ENCODE measurements at places on chromosomes 5 and 9.
A peak's percentile ranks its signal among the peaks of the same experiment; 100 is the strongest.

- no peak for DNase-seq
Measured at GRCh38 chr5:168530621-168531150, 1.6 kb downstream of the FBLL1 start.

- DNase-seq: no peak
Measured at GRCh38 chr9:28264368-28264767, 691.1 kb upstream of the C9orf72 start.

- no peak for DNase-seq
Measured at GRCh38 chr5:29380029-29380428, 1813.5 kb upstream of the CDH6 start.

DNA sequence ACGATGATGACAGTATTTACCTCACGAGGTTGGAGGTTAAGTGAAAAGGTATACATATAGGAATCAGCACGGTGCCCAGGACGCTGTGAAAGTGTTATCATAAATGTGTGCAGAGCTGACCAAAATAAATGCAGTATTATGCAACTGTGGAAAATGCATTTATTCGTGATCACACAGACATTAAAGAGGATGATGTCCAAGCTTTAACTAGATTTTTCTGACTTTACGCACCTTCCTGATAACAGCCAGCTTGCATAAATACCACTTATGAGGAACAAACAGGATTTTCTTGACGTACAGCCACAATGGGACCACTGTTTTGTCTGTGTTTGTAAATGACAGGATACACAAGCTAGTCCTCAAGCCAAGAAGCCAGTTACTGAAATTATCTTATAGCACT, 71.4 kb upstream of the ATP10B start:
- DNase-seq: no peak

DNA sequence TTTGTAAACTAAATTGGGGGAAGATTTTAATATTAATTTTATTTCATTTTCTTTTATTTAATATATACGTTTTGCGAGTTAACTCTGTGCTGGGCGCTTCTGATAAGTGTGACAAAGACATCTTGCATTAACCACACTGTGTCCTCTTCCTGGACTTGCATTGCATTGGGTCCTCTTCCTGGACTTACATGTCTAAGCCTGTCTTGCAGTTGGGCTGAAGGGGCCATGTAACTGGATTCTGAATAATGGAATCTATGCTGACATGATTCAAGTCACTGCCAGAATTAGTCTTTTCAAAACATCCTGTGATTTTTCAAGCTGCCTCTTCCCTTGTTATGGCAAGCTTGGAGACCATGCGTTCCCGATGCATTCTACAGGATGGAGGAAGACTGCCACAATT, 122.6 kb downstream of the TRIM32 start:
- DNase-seq: no peak

DNA sequence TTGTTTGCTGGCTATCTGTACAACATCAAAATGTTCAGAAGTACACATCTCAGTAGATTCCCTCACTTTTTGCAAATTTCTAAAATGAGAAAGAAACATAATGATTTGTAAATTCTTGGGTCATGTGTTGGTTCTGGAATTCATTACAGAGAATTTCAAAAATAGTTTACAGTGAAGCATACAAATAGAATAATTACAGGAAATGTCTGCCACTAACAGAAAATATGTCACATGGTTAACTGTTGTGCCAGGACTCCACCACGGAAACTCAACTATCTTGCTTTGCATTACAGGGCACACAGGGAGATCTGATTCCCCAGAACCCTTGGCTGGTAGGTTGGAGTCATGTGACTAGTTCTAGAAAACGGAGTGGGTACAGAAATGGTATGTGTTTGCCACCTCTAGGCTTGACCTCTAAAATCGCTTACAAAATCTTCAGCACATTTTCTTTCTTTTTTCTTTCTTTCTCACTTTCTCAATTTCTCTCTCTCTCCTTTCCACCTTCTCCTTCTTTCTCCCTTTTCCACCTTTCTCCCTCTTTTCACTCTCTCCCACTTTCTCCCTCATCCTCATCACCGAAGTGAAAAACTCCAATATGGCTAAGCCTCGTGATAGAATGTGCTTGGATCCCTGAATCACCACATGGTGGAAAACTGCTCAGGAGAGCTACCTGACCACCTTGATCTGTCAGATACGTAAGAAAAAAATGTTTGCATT, 32.4 kb downstream of the RASEF start:
- no peak for DNase-seq

- no peak for DNase-seq
Measured at GRCh38 chr5:31047621-31048020, 145.9 kb upstream of the CDH6 start.

DNA sequence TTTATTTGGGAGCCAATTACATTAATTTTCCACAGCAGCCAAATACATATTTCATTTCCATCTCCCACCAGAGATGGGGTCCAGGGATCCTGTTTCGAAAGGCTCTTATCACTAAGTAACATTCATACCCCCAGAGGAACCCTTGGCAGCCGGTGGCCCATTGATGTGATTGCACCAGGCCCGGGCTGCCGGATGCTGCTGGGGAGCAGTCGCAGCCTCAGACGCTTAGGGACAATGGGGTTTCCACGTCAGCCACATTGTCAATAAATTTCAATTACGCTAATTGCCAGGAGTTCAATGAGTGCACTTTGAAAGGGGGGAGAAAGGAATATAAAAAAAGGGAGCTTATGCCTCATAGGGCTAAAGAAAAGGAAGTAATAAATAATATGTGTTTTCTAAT, 478.8 kb upstream of the ADAMTS16 start:
- DNase-seq: no peak

- no peak for DNase-seq
Measured at GRCh38 chr9:72997387-72997995, 44.6 kb upstream of the ALDH1A1 start.

GRCh38 chr5:8864053-8864452, 681.8 kb downstream of the SEMA5A start:
- DNase-seq: no peak

GRCh38 chr5:123176938-123177275, 87.9 kb downstream of the PRDM6 start:
- no peak for DNase-seq

DNA sequence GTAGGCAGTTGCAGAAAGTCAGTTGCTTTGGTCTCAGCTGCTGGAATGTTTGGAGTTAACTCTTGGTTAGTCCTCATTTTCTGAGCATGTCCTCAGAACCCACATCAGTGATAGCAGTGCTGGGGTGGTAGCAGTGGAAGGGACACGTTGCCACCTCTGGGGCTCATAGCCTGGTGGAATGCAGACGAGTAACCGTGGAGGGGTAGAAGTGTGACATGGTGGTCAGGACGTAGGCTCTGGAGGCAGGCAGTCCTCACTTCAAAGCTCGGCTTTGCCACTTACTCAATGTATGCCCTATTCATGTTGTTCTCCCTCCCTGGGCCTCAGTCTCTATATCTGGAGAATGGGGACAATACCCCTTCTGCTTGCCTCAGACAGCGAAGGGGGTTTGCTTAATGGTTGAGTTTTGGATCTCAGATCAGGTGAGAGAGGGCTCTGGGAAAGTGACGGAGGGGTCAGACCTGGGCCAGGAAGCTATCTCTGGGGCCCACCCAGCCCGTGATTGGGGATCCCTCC, 62.8 kb downstream of the RGS3 start:
- no peak for DNase-seq

GRCh38 chr9:133360400-133361393, 4.3 kb downstream of the SURF2 start:
- no peak for DNase-seq

DNA sequence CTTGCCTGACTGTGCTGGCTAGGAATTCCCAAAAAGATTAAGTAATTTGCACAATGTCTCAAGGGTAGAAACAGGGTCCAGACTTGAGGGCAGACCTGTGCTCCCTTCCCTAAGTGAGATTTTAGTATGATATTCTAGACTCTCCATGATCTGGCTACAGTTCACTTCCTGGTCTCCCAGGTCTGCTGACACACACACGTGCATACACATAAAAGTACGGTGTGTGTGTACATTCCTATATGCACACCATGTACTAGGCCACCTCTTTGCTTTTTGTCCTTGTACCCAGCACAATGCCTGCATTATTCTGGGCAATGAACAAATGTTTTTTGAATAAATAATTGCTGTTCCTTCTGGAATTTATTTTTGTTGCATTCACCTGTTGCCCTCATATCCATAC, 83.7 kb downstream of the SH3RF2 start:
- DNase-seq: no peak

DNA sequence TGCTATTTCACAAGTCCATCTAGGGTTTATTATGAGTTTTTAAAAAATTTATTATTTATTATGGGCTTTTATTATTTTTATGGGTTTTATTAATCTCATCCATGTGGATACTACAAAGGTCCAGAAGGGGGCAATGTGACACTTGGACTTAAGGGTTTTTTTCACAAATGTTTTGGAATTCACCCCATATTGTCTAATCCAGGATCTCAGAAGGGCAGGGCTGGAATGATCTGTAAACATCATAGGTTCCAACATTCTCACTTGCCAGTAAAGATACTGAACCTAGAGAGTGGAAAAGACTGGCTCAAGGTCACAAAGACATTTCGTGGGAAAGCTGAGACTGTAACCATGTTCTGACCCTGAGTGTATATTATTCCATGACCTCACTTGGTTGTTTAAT, 35.6 kb downstream of the NIM1K start:
- no peak for DNase-seq

DNA sequence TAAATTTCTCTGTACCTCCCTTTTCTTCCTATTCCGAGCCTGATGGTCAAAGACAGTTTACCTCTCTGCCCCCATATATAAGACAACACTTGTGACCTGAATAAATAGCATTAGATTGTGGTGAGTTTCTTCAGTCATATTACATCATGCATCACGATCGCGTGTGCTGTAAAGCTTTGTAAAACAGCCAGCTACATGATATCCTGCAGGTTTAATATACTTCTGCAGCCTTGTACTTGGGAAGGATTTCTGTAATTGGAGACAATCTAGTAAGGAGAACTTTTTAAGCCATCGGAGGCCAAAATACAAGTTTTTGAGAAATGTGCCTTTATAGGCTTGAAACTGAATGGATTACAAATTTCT, 711.8 kb upstream of the WWC1 start:
- no peak for DNase-seq

DNA sequence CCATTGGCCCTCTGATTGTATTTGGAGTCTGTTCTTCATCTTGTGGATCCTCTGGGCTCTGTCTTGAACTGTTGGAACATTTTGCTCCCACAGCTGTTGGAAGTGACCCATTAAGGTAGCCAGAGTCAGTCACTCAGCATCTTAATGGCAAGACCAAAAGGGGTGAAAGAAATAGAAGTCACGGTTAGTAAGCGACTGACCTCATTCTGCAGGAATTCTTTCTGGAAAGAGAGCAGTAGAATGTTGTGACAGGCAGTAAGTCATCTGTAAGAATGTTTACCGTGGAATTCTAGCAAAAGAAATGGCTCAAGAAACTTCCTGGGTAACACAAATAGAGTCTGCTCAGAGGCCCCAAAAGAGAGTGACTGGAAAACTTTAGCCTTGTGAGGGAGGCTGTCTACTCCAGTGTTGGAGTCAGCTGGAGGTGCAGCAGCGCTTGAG, 28.6 kb upstream of the TNC start:
- peak; percentile 90 for DNase-seq

DNA sequence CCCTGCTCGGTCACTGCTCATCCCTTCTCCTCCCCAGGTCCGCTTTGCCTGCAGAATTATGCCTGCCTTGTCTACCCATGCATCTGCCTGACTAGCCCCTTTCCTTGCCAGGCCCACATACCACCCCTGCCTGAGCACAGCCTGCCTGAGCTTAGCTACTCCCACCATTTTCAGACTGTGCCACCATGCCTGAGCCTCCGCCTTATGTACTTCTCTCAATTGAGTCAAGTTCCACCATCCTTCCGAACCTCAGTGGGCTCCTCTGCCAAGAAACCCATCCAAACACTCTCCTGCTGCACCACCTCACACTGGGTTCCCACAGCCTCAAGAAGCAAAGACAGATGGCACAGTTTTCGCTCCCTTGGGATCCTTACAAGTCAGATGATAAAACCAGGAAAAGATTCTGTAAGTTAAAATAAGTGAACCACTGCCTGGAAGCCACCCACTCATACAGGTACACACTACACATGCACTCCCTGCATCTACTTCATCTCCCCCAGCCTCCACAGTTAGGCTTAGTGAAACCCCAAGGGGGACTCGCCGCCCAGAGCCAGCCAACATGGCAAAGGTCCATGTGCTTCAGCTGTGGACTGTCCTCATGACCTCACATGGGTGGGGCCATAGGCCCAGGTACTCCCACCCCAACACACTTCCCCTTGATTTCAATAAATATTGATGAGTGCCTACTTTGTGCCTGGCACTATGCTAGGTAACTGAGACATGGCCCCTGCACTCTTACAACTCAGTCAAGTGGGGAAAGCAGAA, 23.1 kb downstream of the P4HA2 start:
- no peak for DNase-seq

GRCh38 chr5:113663879-113664541, 150.5 kb downstream of the YTHDC2 start:
- DNase-seq: no peak

GRCh38 chr5:1011226-1011631, 2.6 kb downstream of the NKD2 start:
- DNase-seq: no peak

DNA sequence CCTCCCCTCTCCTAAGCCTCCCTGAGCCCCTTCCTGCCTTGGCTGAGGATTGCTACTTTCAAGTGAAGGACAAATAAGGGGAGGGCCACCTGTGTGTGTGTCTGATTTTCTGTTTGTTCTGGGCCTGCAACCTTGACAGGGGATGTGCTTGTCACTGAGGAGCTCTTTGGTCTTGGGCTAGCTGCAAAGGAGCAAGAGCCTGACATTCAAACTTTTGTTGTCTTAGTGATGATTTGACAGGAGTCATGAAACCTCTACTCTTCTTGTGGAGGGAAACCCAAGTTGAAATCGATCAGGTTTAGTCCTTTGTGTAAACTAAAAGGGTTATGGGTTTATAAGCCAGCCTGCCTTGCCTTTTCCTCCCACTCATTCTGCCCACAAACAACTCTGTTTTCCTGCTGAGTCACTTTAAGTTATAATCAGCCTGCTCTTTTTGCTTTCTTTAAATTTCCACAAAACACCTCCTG, 16.9 kb downstream of the CLTA start:
- no peak for DNase-seq

DNA sequence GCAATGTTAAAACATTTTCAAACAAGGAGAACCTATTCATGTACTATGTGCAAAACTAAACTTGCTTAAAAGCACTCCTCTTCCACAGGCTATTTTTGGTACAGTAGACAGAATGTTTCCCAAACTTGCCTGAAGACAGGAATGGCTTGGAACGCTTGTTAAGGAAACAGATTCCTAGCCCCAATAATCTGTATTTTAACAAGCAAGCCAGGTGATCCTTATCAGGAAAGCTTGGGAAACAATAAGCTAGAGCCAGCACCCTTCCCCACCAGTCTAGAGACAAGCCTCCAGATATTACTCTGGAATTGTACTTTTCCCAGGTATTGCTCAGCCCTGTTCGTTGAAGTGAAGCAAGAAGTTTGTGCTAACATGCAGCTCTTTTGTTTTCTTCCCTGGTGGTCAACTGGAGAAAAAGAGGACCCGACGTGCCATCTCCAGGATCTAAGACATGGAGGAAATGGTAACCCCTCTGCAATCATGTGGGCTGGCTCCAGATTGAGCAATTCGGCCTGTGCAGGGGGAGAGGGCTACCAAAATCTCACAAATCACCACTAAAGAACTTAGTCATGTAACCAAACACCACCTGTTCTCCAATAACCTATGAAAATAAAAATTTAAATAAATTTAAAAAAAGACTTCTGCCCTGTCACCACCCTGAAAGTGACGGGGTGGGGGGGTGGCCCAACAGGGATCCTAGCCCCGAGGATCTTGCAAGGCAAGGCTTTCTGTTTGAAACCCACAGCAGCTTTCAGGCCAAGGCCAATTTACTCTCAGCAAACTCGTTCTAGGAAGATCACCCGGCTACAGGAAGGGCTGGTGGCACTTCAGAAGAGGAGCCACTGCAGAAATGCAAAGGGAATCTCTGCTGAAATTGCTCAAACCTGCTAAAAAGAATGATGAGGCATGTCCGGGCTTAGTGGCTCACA, 48.6 kb downstream of the SHB start:
- no peak for DNase-seq

All from BJ (cell line).